Temporal lobe (tissue), 4 donors: ENCODE measurements at places on chromosomes 12 and 14. TPM values are rescaled to one million over a fixed set of nuclear protein-coding genes. Genes with fewer than 3 reads are reported as not detected.

DGLUCY gene
- 18.7 TPM for total RNA-seq

TOMM20L gene
- not detected for total RNA-seq

RTL1 gene
- not detected for total RNA-seq

ARMH4 gene
- 75.0 TPM for total RNA-seq

CD9 gene
- 22.1 TPM for total RNA-seq

PNP gene
- 3.9 TPM for total RNA-seq

ACSS3 gene
- 6.9 TPM for total RNA-seq

OAS2 gene
- total RNA-seq: 0.98 TPM

KERA gene
- 1.2 TPM for total RNA-seq

RASAL1 gene
- total RNA-seq: 4.2 TPM

OR4E2 gene
- total RNA-seq: not detected

PLD4 gene
- total RNA-seq: 1.2 TPM

TSHR gene
- total RNA-seq: 0.25 TPM

A2M gene
- total RNA-seq: 37.6 TPM

RPS6KA5 gene
- total RNA-seq: 10.3 TPM

GPR65 gene
- total RNA-seq: under 0.01 TPM

SLC25A47 gene
- not detected for total RNA-seq

PLEKHH1 gene
- total RNA-seq: 6.9 TPM

GPR137C gene
- 32.7 TPM for total RNA-seq

PCED1B gene
- 0.25 TPM for total RNA-seq

TSPAN8 gene
- 0.25 TPM for total RNA-seq

SERPINA9 gene
- not detected for total RNA-seq

IL26 gene
- not detected for total RNA-seq

GSG1 gene
- not detected for total RNA-seq

RNASE8 gene
- total RNA-seq: not detected

GPX2 gene
- total RNA-seq: not detected

MYO1A gene
- total RNA-seq: not detected

AHNAK2 gene
- 34.4 TPM for total RNA-seq

CCDC197 gene
- total RNA-seq: not detected

HOXC9 gene
- total RNA-seq: not detected

FAIM2 gene
- total RNA-seq: 24.6 TPM

OAS1 gene
- total RNA-seq: 1.7 TPM

TAS2R30 gene
- 10.1 TPM for total RNA-seq

SMIM41 gene
- not detected for total RNA-seq
